Effector memory CD8-positive, alpha-beta T cell (primary cell): ENCODE measurements at places on chromosomes 5 and 9.

- DNase-seq, result no peak
Observed at GRCh38 chr5:81172710-81173109, 60.4 kb upstream of the CKMT2 start.

DNA sequence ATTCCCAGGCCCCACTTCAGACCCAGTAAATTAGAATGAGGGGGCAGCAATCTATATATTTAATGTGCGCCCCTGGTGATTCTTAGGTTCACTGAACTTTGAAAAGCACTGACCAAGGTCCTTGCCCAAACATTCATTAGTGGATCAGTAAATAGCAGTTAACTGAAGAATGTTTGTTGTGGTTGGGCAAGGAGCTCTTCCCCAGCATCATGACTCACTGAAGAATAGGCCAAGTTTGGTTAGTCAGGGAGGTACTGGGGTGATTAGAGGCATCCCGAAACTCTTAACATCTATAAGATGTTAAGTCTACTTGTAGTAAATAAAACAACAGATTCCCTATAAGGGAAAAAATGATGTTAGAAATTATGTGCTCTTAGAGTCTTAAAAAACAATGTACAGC lies 833 bp upstream of the MROH2B start:
- DNase-seq, result no peak

GRCh38 chr5:135867599-135867998 lies 28.0 kb downstream of the IL9 start:
- no peak for DNase-seq

GRCh38 chr9:114384836-114385396 lies 2.9 kb downstream of the AKNA start:
- no peak for DNase-seq

- DNase-seq, result no peak
Observed at GRCh38 chr5:36457511-36458270, 148.7 kb upstream of the SLC1A3 start.

GRCh38 chr5:9329125-9329524 lies 216.8 kb downstream of the SEMA5A start:
- no peak for DNase-seq

DNA sequence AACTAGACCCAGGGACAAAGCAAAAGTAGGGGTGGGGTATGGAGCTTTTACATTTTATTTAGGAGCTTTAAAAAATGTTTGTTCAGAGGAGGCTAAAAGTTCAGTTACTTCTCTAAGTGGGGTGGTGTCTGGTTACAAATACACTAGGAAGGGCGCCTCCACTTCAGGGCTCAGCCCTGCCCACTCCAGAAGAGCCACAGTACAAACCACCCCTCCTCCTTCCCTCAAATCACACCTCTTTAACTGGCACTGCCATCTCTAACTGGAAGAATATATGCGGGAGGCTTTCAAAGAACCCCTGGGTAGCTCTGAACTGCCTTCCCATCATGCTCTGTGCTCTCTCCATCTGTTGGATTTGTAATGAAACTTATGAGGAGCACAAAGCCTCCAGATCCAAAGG lies 98.8 kb upstream of the NFIB start:
- no peak for DNase-seq

GRCh38 chr9:37187292-37187691 lies 66.9 kb downstream of the ZCCHC7 start:
- DNase-seq, result no peak
